ENCODE measurements at places on chromosomes 4 and X.

DNA sequence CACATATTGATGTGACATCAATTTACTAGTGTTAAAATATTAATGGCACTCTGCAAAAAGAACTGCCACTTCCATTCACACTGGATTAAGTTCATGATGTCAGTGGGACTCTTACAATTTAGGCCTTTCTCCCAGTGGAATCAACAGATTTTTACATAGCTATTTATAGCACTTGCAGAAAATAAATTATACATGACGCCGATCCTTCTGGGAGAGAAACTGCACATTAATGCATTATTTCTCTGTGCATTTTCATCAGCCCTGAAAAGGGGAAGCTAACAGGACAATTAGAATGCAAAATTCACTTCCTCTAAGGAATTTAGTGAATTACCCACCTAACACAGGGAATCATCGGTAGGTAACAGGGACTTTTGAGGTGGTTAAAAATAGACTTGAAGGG, 15.7 kb downstream of the LGI2 start:
- no peak for DNase-seq

- DNase-seq: no peak
Measured at GRCh38 chr4:84583876-84584380, 1.0 kb downstream of the CDS1 start.

DNA sequence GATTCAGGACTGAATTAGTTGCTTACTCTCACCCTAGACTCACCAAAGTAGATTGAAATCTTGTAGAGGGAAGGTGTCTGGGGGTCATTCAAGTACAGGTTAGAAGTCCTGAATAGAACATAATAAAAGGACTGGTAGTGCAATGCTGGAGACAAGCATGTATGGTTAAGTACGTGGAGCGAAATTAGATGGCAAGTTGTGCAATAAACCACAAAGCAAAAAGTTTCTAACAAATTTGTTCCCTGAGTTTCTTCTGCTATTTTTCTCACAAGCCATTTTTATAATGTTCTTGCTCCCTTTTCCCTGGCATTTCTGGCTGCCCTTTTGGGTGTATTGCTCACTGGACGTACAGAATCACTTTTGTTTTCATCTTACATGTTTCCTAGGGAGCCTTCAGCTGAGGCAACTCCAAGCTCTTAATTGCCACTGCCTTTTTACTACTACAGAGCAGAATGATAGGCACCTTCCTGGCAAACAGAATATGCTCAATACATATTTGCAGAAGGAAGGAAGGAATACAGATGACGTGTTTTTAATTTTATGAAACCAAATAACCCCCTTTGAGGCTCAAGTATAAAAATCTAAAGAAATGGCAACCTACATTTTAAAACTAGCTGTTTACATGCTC, 23.4 kb downstream of the LANCL3 start:
- no peak for DNase-seq

GRCh38 chr4:7513671-7514070, 78.9 kb upstream of the PSAPL1 start:
- DNase-seq: no peak

DNA sequence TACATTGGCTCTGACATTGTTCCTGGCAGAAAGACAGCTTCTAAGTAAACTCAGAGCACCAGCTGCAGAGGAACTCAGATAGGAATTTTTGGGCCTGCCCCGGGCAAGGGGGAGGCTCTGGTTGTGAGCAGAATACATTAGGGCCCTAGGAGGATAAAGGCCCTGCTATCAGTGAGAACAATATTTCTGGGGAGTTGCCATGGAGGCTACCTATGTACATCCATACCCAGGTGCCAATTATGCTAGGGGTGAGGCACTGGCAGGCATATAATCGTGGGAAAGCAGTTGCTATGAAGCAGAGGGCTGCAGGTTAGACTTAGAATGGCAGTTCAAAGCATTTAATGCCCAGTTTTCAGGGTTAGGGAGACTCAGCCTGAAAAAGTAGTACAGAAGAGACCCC, 273.5 kb upstream of the EDA2R start:
- DNase-seq: no peak

GRCh38 chr4:56130606-56131155, 181.9 kb downstream of the CEP135 start:
- DNase-seq: no peak

GRCh38 chrX:119638725-119639471, 32.7 kb upstream of the NKRF start:
- no peak for DNase-seq

DNA sequence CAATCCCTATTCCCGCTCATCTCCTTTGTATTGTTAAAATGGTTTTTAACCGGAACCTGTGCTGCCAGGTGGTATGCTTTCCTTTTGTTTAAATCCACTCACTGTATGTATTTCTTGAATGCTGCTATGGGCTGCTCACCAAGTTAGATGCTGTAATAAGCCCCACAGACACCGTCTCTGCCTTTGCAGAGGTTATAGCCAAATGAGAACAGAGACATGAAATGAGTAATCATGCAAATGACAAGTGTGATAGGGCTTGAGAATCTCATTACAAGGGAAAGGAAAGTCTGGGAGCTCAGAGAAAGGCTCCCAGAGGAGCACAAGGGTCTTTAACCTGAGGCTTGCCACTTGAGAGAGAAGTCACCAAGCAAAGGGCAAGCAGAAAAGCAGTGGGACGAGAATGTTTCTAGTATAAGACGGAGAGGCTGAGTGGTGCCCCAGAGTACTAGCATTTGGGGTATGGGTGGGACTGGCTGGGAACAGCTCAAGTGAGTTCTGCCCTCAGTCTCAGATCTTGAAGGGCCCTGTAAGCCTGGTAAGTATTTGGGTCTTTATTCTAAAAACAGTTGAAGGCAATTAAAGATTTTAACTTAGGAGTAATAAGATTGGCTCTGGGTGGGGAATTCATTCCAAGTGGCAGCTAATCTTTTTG, 110.8 kb upstream of the H2AZ1 start:
- no peak for DNase-seq

DNA sequence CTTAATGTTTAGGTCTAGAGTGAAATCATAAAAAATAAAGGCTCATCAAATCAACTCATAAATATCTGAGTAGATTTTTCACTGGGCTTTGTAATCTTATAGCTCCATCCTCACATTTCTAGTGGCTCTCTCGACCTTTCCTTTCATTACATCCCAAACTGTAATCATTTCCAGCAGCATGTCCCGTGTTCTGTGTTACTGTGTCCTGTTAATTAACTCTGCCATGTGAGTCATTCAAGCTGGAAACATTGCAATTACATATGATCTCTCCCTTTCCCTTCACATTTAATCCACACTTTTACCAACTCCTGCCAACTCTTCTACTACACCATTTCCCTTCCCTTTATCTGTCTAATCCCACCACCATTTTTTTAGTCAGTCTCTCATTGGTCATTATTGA, 75.5 kb downstream of the UGT8 start:
- DNase-seq: no peak

DNA sequence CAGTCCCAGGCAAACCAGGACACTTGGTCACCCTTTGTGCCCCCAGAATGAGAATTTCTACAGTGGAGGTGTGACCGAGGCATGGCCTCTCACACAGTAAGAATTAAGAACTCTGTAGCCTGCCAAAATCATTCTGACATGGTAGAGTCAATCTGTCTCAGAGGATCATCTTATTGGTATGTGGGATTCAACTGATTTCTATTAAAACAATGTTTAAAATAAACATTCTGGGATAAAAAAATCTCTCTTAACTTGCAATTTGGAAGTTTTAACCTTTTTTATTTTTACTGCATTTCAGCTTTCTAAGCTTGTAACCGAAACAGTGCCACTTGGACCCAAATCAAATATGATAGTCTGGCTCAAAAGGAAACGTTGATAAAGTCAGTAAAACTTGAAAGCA, 165.4 kb upstream of the LDB2 start:
- no peak for DNase-seq

DNA sequence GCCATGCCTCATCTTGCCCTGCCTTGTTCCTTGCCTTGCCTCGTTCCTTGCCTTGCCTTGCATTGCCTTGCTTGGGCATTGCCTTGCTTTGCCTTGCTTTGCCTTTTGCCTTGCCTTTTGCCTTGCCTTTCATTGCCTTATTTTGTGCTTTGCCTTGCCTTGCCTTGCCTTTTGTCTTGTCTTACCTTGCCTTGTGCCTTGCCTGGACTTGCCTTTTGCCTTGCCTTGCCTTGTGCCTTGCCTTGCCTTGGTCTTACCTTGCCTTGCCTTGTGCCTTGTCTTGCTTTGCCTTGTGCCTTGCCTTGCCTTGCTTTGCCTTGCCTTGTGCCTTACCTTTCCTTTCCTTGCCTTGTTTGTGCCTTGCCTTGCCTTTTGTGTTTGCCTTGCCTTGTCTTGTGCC, 88.2 kb downstream of the TAB3 start:
- no peak for DNase-seq

- no peak for DNase-seq
Measured at GRCh38 chr4:87255755-87256154, 35.3 kb upstream of the KLHL8 start.

DNA sequence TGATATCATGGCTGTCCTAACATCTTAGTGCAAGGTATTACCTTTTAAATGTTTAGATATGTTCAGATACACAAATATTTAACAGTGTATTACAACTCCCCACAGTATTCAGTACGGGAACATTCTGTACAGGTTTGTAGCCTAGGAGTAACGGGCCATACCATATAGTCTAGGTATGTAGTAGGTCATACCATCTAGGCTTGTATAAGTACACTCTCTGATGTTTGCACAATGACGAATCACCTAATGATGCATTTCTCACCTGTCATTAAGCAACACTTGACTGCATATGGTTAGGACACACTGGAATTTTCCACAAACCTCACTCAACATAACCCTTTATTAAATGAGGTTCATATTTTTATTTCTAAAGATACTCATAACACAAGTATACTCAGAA, 67.7 kb downstream of the THOC2 start:
- DNase-seq: no peak

DNA sequence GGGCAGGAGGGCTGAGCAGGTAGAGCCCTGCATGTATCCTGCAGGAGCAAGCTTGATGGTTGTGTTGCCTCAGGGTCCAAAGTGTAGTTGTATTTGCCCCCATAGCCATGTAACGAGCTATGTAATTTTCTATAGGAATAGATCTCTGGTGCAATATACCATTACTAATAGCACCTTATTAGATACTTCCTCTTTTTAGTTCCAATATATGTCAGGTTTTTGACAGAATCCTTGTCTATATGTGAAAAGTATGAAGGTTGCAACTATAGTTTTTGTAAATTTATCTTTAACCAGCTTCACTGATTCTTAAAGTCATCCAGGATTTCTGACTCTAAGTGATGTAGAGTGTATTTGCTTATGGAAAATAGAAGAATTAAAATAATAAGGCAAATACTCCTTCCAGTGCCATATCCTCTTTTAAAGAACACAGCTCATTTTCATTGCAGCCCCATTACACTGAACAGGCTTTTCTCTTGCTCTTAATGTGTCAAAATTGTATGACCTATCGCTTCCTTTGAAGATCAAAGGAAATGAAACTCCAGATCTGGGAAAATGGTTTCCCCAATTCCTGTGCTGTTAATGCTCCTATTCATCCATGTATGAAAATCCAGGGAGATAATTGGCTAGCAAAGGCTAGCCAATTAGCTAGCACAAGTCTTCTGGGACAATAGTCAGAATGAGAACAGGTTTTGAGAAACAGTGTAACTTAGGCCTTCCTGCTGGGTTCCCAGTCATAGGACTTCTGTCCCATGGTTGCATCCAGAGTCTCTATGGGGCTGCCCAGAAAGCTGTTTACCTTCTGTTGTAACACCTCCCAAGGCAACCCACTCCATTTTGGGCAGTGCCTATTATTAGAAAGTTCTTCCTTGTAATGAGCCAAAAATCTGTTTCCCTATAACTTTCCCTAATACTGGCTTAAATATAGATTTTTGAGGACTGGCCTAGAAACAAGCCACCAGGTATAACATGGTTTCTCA, 90.6 kb downstream of the TSPAN7 start:
- DNase-seq: no peak

DNA sequence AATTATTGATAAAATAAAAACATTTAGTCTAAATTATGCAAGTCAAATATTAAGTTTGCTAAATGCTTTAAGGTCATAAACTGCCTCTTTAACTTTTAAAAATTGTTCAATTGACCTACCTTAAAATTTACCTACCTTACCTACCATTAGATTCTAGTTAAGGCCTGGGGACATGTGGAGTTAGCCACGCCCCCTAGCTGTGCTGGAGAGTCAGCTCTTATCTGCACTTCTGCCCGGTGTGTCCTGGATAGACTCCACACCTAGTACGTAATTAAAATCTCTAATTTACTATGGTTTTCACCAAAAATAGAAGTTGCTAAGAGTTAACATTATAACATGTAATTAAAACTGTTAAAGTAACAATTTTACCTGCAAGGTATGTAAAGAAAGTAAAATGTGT, 22.7 kb downstream of the TENM3 start:
- no peak for DNase-seq

- no peak for DNase-seq
Measured at GRCh38 chr4:34720571-34720970, 1523.7 kb downstream of the ARAP2 start.
